ENCODE measurements at places on chromosomes 1 and 21. TPM values are rescaled to one million over a fixed set of nuclear protein-coding genes. Genes with fewer than 3 reads are reported as not detected.
A peak's percentile ranks its signal among the peaks of the same experiment; 100 is the strongest.

GRCh38 chr21:35929901-35930300 lies 130.4 kb downstream of the SETD4 start:
- no peak overlapping the region for H3K27ac ChIP-seq
- H3K4me1 ChIP-seq, result no peaks in the 10 kb centered on the region
- peaks cover 7% of the 10 kb centered on the region for H3K27me3 ChIP-seq
- DNase-seq, result no peak
- no peak overlapping the region for H3K4me3 ChIP-seq

The KCNK1 gene
- total RNA-seq, result 5.9 TPM

The NADK gene
- 54.0 TPM for total RNA-seq

DNA sequence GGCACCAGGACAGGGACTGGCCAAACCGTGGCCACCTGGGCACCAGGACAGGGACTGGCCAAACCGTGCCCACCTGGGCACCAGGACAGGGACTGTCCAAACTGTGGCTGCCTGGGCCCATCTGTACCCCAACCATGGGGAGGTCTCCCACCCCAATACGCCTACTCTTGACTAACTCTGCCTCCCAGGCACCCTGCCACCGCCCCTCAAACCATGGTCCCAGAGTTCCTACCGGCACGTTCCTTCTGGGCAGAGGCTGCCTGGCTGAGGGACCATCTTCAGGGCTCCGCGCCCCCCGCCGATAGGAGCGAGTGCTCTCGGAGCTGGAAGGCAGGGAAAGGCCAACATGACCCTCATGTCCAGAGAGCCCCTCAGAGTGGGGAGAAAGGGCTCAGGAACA lies 6.3 kb upstream of the TCEA3 start:
- H3K27ac ChIP-seq, result no peak overlapping the region
- no peak overlapping the region for H3K4me3 ChIP-seq
- H3K4me1 ChIP-seq, result no peaks in the 10 kb centered on the region
- no peak for DNase-seq
- peaks cover 10% of the 10 kb centered on the region for H3K27me3 ChIP-seq

The DNALI1 gene
- total RNA-seq, result 0.41 TPM

The HSF2BP gene
- total RNA-seq, result 1.9 TPM

DNA sequence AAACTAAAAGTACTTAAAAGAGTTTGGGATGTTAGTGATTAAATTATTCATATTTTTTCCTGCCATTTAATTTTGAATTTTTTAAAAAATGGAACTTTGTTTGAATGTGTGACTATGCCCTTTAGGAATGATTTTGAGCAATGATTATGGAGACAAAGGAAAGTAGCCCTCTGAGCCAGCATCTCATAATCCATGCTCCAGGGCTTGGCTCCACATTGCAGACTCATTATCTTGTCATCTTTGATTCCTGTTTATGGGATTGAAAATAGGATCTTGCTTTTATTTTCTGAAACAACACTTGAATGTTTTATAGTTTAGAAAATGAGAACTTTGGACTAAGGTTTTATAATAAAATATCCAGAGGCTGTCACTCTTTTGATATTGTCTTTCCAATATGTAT lies 14.5 kb downstream of the AXDND1 start:
- no peak overlapping the region for H3K27ac ChIP-seq
- no peak for DNase-seq
- no peaks in the 10 kb centered on the region for H3K36me3 ChIP-seq
- H3K27me3 ChIP-seq, result no peaks in the 10 kb centered on the region
- no peak overlapping the region for H3K4me3 ChIP-seq
- H3K4me1 ChIP-seq, result no peaks in the 10 kb centered on the region

DNA sequence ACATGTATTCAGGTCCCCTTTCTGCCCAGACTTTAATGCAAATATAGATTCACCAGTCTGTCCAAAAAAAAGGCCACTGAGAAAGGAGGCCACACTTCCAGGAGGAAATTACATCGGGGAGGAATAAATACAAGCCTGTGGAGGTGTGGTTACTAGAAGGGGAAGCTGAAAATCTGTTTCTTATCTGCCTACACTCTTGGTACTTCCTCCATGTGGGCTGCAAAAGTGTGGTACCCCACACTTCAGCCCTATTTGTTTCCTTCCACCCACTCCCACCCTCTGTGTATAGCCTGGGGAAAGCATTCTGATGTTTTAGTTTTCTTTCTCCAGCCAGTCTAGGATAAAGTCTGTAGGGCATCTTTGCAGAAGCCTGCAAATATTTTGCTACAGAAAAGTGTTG lies 38.4 kb downstream of the UTP25 start:
- H3K27ac ChIP-seq, result no peak overlapping the region
- peaks cover 2% of the 10 kb centered on the region for H3K36me3 ChIP-seq
- H3K4me3 ChIP-seq, result no peak overlapping the region
- H3K4me1 ChIP-seq, result no peaks in the 10 kb centered on the region
- no peak for DNase-seq

DNA sequence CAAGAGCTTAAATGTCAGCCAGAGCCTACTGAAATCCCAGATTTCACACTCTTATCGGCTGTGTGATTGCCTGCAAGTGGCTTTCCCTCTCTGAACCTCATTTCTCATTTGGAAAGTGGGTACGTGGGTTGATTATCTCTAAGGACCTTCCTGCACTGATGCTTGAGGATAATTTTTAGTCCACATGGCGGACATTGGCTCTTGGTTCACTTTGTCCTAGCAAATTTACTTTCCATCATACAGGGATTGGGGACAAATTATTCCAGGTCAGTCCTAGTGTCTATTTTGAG lies 111.6 kb downstream of the ACTL8 start:
- no peaks in the 10 kb centered on the region for H3K4me1 ChIP-seq
- H3K27me3 ChIP-seq, result no peaks in the 10 kb centered on the region
- no peak overlapping the region for H3K4me3 ChIP-seq
- DNase-seq, result no peak
- H3K36me3 ChIP-seq, result no peaks in the 10 kb centered on the region

GRCh38 chr1:53046930-53047329 lies 15.1 kb upstream of the PODN start:
- no peak overlapping the region for H3K4me3 ChIP-seq
- no peaks in the 10 kb centered on the region for H3K27me3 ChIP-seq
- no peak overlapping the region for H3K27ac ChIP-seq
- H3K36me3 ChIP-seq, result no peaks in the 10 kb centered on the region

GRCh38 chr1:29289493-29289892 lies 53.2 kb downstream of the PTPRU start:
- no peak overlapping the region for H3K27ac ChIP-seq
- H3K36me3 ChIP-seq, result no peaks in the 10 kb centered on the region
- no peaks in the 10 kb centered on the region for H3K27me3 ChIP-seq
- no peaks in the 10 kb centered on the region for H3K4me1 ChIP-seq

The PRR9 gene
- not detected for total RNA-seq

- peaks cover 27% of the 10 kb centered on the region for H3K4me1 ChIP-seq
- H3K4me3 ChIP-seq, result no peak overlapping the region
- no peak for DNase-seq
- no peaks in the 10 kb centered on the region for H3K27me3 ChIP-seq
Observed at GRCh38 chr1:200527670-200528069, 92.9 kb downstream of the KIF14 start.

The RHD gene
- total RNA-seq, result 0.12 TPM

DNA sequence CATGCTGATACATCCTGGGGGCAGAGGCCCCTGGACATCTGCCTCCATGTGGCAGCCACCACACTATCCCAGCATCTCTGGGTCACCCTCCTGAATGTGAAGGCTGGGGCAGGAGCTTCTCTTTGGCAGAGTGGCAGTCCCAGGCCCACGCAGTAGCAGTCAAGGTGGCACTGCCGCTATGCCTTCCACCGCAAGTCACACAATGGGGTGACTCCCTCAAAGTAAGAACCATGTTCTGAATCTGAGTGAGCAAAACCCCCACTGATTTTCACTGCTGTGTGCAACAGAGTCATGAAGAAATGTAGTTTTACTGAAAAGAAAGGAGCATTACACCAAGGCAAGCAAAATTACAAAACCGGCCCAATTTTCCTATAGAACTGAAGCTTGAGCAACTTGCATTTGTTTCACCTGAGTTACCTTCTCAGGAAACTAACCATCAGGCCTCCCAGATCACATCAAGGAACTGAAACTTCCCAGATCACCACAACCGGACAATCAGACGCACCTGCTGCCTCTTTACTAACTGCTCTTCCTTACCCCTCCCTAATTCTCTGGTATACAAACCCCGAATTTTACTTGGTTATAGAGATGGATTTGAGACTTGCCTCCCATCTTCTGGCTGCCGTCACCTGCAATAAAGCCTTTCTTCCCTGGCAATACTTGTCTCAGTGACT lies 102.6 kb downstream of the PCP4 start:
- no peaks in the 10 kb centered on the region for H3K36me3 ChIP-seq
- H3K4me3 ChIP-seq, result no peak overlapping the region
- H3K4me1 ChIP-seq, result no peaks in the 10 kb centered on the region
- H3K27ac ChIP-seq, result no peak overlapping the region

DNA sequence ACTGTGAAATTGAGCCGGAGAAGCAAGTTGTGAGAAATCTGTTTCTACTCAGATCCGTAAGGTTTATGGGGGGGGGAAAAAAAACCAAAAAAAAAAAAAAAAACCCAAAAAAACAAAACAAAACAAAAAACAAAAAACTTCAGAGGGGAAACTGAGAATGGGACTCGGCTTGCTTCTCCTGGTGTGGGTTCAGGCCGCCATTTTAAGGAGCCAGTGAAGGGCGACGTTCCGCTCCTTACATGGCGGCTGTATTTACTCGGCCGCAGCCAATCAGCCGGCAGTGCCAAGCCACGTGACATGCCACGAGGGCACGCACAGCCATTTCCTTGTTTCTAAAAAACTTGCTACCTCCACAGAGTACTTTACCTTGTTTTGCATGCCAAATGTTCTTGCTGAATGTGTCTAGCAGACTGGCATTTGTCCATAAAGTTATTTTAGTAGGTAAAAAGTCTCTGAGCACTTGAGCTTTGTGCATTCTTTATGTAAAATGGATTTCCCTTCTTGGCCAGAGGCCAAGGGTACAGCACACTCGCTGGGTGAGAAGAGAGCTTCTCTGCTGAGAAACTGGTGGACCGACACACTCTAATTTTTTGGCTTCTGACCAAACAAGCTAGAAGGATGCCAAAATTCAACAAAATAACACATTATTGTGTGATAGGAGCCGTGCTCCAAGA lies 101.8 kb downstream of the NFIA start:
- H3K27me3 ChIP-seq, result no peaks in the 10 kb centered on the region
- no peak overlapping the region for H3K4me3 ChIP-seq
- no peak for DNase-seq
- no peaks in the 10 kb centered on the region for H3K4me1 ChIP-seq

GRCh38 chr1:248730507-248731335 lies 24.8 kb downstream of the LYPD8 start:
- H3K27me3 ChIP-seq, result peaks cover 6% of the 10 kb centered on the region
- DNase-seq, result no peak
- H3K27ac ChIP-seq, result no peak overlapping the region

The ANKRD34A gene
- 2.6 TPM for total RNA-seq

- no peaks in the 10 kb centered on the region for H3K36me3 ChIP-seq
- DNase-seq, result no peak
- H3K27ac ChIP-seq, result no peak overlapping the region
- H3K4me3 ChIP-seq, result no peak overlapping the region
- H3K27me3 ChIP-seq, result no peaks in the 10 kb centered on the region
- H3K4me1 ChIP-seq, result no peaks in the 10 kb centered on the region
Observed at GRCh38 chr21:28437061-28437460, 555.6 kb downstream of the LTN1 start.

The SLAMF1 gene
- total RNA-seq, result 134 TPM

- H3K4me1 ChIP-seq, result no peaks in the 10 kb centered on the region
- no peaks in the 10 kb centered on the region for H3K27me3 ChIP-seq
- H3K4me3 ChIP-seq, result no peak overlapping the region
- no peak for DNase-seq
- no peak overlapping the region for H3K27ac ChIP-seq
- H3K36me3 ChIP-seq, result no peaks in the 10 kb centered on the region
Observed at GRCh38 chr1:240070188-240070587, 21.5 kb upstream of the FMN2 start.

The AUNIP gene
- total RNA-seq, result 6.9 TPM

DNA sequence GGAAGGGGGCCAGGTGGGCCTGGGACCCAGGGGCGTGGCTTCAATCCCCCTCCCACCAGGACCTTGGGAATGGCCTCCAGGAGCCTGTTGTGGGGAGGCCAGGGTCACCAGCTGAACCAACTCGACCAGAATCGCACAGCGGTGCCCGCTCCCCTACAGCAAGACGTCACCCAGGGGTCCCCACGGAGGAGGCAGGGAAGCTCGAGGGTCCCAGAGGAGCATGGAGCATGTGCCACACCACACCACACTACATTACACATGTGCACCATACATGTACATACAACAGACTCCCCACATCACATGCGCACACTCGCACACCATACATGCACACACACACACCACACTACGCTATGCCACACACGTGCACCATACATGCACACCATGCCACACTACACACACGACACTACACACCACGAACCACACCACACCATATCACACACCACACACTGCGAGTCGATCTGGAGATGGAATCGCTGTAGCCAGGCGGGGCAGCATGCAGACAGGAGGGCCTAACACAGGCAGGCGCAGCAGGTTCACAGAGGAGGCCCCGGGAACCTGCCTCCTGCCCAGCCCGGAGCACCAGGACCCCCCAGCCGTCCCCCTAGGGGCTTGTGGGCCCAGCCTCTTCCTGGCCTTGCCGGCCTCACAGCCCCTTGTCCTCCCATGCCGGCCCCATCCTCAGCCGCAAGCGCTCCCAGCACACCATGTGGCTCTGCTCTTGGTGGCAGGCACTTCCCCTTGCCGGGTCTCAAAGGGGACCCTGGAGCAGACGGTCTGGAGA lies 596 bp downstream of the ITGB2 start:
- no peak for DNase-seq
- H3K27me3 ChIP-seq, result no peaks in the 10 kb centered on the region
- peaks cover 7% of the 10 kb centered on the region for H3K36me3 ChIP-seq
- peak overlapping the region; percentile 53 for H3K27ac ChIP-seq
- H3K4me3 ChIP-seq, result peak overlapping the region; percentile 87

Measured in activated T-cell treated with anti-CD3 and anti-CD28 coated beads, Interleukin-2, amount 50 U/mL, for 72 hours (primary cell).